Brain (organoid and tissue), 16 donors: ENCODE measurements at places on chromosomes 2 and 18.
A peak's percentile ranks its signal among the peaks of the same experiment; 100 is the strongest.

DNA sequence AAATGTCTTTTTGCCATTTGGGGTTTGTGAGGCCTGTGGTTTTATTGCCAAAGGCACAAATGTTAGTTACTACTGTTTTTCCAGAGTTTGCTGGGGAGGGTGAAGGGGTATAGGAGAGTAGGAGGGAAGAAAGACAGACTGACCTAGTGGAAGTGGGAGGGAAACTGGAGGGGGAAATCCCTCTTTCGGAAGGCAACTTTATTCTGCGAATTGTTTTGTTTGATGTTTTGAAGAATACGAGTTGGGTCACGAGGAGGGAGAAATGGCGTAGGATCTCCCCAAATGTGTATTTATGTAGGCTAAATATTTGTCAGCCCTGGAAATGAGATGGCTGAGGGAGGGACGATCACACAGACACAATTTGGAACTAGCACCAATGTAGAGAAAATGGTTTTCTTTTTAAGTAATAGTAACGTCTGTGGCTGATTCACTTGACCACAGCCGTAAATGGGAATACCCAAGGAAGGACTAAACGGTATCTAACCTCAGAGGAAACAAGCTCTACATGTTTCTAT is 172.3 kb downstream of the ICOS start:
- no peak for DNase-seq

DNA sequence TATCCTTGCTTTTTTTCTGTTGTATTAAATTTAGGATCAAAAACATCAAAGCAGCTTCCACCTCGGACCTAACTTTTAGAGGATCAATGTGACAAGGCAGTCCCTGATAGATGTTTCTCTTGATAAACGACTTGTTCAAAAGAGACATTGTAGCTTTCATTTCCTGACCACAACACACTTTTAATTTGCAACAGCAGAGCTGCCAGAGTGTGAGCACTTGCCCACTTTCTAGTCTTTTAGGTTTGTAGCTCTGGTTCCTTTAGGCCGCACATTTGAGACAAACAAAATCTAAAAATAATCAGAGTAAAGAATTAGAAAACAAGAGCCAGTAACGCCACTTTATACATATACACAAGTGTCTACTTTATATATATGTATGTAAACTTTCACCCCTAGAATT is 3.1 kb downstream of the FIGN start:
- DNase-seq: no peak

GRCh38 chr18:65755616-65756015 is 4.8 kb downstream of the CDH7 start:
- DNase-seq: no peak

- no peak for DNase-seq
Measured at GRCh38 chr2:42918671-42919318, 126.4 kb upstream of the HAAO start.

GRCh38 chr2:151246152-151246551 is 15.5 kb downstream of the RBM43 start:
- no peak for DNase-seq

DNA sequence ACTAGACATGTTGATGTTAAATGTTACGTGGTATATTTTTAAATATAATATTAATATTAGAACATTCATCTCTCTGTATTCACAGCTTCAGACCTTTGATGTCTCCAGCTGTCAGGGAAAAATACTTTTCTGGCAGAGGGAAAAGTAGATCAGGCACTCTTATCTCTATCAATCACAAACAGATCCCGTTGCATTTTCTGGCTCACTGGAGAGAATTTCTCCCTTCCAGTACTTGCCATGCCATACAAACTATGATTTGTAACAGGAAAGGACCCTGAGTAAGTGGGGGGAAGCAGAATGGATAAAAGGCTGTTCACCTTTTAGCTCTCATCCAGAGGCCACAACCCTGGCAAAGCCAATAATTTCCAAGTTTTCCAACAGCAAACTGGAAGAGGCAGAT is 158.0 kb downstream of the TCF4 start:
- no peak for DNase-seq

- peak; percentile 73 for DNase-seq
Measured at GRCh38 chr2:132595693-132596092, 74.3 kb downstream of the LYPD1 start.

DNA sequence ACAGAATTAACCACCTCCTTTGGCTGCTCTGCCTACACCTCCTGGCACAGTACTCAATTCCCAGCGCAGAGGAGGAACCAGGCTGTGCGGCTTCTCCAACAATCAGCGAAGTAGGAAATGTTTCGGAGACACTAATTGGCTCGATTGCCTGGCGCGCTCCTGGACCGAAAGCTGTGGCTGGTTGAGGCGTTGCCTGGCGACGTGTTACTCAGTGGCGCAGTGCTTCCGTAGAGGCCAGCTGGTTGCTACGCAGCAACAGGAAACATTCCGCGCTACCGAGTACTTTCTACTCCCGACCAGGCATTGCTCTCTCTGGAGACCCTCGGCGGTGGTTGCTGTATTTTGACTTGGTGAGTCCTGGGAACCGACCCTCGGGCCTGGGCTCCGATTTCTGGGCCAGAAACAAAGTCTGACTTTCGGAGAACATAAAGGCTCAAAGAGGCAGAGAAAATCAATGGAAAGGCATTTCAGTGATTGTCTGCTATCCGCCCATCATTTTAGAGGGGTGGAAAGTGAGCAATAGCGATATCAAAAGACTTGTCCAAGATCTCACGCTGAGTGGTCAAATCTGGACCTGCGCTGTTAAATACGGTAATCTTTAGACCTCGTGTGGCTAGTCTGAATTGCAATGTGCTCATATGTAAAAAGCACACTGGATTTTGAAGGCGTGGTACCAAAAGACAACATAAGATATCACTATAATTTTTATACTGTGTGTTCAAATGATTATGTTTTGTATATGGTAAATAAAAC is at the start of gene DNAH6:
Gene DNAH6, plus strand, starts transcription at position 265 of the 753 bp plus-strand sequence. CDS start 1,329 bp downstream, outside the sequence.
- peak; percentile 99 for DNase-seq

GRCh38 chr2:240424341-240425235 is 10.9 kb upstream of the GPC1 start:
- DNase-seq: no peak

DNA sequence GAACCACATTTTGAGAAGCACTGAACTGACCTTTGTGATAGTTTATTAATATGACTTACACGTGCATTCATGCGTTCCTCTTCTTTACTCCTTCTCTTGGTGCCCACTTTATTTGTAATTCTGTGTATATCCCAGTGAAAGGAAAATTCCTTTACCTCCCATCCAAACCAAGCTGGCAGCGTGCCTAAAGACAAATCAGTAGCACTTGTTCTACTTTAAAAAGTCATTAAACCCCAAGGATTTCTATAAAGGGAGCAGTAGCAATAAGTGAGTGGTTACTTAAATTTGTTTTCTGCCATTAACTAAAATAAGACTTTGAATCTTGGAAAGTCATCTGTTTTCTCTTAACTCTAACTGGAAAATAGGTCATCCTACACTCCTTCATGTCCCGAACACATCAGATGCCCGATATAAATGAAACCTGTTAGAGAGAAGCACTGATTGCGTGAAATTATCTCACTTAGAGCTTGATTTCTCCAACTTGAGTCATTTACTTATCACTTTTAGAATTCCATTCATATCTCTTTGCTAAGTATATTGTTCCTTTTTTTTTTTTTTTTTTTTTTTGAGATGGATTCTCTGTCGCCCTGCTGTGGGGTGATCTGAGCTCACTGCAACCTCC is 10.7 kb downstream of the PIK3C3 start:
- DNase-seq: peak; percentile 35

DNA sequence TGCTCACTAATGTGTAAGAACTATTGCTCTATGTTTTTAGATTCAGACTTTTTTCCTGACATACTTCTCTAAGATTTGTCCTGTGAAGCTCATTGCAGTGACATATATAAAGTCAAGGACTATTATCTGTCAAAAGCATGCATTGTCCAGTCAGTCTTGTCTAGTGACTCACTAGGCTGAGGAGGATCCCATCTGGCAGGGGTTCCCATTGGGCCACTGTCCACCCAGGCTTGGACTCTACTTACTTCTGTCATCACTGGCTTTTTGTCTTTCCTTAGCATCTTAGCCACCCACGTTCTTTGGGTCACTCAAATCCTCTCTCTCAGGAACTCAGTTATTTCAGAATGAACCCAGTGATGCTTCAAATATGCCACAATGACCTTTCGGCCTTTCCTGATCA is 132.6 kb upstream of the NABP1 start:
- DNase-seq: no peak

GRCh38 chr2:69322631-69323030 is 64.4 kb downstream of the GFPT1 start:
- DNase-seq: no peak

- DNase-seq: no peak
Measured at GRCh38 chr2:227592694-227593387, 5.9 kb upstream of the SCYGR2 start.

- DNase-seq: peak; percentile 93
Measured at GRCh38 chr2:104378853-104379374, 475.0 kb upstream of the POU3F3 start.

DNA sequence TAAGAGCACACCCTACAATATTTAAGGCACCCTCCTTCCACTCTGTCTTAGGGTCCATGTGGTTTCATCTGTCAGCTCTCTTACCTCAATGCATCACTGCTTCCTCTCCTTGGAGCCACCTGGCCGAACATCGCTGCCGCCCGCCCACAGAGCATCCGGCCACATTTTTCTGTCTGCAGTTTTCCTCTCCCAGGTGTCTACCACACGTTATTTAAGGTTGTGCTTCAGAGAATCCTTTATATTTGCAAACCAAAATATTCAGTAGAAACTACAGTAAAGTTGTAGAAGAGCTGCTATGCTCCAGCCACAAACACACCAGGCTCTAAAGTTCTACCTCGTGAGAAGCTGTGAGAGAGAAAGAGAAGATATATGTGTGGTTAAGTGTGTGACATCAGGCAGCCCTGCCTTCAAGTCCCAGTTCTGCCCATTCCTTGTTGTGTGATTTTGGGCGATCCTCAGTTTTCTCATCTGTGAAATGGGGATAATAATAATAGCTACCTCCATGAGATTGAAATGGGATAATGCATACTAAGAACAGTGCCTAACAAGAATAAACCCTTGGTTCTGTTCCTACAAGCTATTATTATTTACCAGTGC is 4.9 kb upstream of the STK17B start:
- no peak for DNase-seq

- no peak for DNase-seq
Measured at GRCh38 chr18:26697186-26697884, 149.0 kb upstream of the KCTD1 start.

DNA sequence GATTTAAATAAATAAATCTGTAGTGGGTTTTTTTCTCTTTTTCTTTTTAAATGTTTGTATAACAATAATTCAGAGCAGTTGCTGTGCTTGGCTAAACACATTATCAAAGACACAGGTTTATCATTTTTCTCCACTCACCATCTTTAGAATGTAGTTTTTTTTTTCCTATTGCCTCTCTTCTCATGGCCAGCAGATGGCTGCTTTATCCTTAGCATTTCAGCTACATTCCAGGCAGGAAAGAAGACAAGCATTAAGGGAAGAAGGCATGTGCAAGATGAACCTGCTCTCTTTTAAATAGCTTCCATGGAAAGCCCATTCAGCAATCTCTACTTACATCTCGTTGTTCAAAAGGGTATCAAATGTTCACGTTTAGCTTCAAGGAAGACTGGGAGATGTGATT is 42.6 kb downstream of the ARHGAP15 start:
- peak; percentile 71 for DNase-seq

- DNase-seq: no peak
Measured at GRCh38 chr2:13050764-13051163, 334.0 kb downstream of the TRIB2 start.

GRCh38 chr2:166373951-166374350 is 1.8 kb downstream of the SCN9A start:
- no peak for DNase-seq

- peak; percentile 88 for DNase-seq
Measured at GRCh38 chr2:70785137-70785911, 5.1 kb downstream of the FIGLA start.

- no peak for DNase-seq
Measured at GRCh38 chr2:102925003-102925402, 163.2 kb downstream of the TMEM182 start.

DNA sequence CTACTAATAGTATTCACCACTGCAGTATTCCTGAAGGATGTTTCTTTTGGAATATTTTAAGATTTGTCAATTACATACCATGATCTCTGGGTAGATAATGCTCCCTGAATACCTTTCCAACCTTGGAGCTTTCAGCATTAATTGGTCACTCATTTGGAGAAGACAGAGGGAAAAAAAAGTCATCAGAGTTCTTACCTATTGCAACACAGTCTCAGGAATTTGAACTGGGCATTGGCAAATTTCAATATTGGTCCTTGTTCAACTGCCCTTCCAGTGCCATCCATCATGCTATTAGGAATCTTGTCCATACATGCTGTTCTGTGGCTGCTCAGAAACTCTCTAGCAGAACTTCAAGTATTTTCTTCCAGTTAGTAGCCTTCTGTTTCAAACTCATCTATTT is 83.6 kb upstream of the KCNJ3 start:
- DNase-seq: no peak

DNA sequence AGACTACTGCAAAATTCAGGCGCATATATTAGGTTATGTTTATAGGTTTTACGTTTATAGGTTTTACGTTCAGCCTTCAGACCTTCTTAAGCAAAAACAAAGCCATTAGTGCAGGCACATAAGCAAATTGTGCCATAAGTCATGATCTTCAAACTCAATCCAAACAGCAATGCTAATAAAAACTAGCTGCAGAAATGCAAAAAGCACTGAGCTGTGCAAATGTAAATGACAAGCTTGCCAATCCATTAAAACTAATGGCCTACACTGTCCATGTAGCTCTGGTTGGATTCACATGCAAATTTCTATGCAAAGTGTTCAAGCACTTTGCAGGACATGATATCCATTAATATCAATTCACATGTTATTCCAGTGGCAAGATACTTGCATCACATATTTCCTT is 50.9 kb downstream of the LRPPRC start:
- peak; percentile 43 for DNase-seq

DNA sequence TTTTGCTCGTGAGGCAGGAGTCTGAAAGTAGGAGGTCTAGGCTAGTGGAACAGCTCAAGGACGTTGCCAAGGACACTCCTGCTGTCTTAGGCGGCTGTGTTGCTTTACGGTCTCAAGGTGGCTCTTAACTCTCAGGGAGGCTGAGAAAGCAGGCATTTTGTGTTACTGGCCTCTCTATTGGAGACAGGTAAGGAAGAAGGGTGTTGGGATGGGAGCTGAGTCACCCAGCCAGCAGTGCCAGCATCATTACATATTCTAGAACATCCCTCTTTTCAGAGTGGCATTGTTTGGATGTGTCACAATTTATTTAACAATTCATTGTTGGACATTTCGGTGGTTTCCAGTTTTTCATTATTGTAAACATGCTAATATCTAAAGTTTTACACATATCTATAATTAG is 30.8 kb upstream of the TMEM214 start:
- no peak for DNase-seq

- DNase-seq: no peak
Measured at GRCh38 chr2:54103454-54104314, 11.7 kb upstream of the ACYP2 start.

GRCh38 chr2:7809640-7810039 is 872.2 kb upstream of the ID2 start:
- DNase-seq: no peak

DNA sequence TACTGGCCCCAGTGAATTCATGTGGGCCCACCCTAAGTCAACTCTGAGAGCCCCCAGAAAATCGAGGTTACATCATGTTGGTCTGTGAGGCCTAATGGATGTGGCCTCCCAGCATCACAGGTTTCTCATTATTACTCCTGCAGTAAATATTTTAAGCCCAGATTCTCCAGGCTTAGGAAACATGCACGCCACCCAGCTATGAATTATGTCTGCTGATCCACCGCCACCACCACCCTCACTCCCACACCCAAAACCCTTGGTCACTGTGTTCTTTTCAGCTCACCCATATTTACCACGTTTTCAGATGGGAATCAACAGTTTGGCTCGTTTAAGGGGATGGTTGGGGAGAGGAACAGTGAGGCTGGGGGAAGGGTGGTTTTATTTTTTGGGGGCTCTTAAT is 128.6 kb downstream of the NCK2 start:
- DNase-seq: no peak
